Tibial nerve (tissue), 4 donors: ENCODE measurements at places on chromosomes 1 and 21.

DNA sequence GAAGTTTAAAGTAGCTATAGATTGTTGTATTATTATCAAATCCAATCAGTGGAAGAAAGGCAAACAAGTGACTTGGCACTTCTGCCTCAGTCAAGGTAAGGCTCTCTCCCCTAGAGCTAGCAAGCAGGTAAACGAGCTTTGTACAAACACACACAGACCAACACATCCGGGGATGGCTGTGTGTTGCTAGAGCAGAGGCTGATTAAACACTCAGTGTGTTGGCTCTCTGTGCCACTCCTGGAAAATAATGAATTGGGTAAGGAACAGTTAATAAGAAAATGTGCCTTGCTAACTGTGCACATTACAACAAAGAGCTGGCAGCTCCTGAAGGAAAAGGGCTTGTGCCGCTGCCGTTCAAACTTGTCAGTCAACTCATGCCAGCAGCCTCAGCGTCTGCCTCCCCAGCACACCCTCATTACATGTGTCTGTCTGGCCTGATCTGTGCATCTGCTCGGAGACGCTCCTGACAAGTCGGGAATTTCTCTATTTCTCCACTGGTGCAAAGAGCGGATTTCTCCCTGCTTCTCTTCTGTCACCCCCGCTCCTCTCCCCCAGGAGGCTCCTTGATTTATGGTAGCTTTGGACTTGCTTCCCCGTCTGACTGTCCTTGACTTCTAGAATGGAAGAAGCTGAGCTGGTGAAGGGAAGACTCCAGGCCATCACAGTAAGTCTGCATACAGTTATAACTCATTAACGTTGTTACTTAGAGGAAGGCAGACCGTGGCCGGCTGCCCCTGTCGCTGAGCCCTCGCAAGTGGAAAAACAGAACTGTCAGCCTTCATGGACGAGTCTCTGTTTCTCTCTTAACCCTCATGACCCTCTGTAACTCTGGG is at the start of gene PALMD:
Gene PALMD, plus strand, starts transcription at position 415 of the 833 bp plus-strand sequence. Its CDS starts 205 bp downstream, at position 620.
- no peak for DNase-seq

DNA sequence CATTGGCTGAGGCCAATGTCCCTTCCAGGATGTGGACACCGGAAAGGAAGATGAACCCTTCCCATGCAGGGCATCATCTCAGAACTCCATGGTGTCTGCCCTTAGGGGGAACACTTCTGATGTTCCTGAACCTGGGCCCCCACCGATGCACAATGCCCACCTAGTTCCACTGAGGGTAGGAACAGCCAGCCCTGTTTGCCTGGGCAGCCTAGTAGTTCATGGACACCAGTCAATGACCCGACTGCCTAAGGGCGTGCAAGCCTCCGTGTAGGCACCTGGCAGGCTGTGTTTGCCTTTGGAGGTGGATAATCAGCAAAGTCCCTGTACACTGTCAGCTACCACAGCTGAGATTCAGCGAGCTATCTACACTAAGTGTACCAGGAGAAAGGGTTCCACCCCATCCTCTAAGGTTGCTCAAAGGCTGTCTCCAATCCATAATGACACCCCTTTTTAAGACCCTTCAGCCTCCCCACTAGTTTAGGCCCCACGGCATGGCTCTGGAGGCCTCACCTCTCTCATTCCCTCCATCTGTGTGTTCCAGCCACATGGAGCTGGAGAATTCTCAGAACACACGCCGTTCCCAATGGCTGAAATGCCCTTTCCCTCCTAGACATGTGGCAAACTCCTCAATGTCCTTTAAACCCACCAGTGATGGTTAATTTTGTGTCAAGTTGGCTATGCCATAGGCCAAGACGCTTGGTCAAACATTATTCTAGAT is 124.8 kb upstream of the EDN2 start:
- DNase-seq: no peak

DNA sequence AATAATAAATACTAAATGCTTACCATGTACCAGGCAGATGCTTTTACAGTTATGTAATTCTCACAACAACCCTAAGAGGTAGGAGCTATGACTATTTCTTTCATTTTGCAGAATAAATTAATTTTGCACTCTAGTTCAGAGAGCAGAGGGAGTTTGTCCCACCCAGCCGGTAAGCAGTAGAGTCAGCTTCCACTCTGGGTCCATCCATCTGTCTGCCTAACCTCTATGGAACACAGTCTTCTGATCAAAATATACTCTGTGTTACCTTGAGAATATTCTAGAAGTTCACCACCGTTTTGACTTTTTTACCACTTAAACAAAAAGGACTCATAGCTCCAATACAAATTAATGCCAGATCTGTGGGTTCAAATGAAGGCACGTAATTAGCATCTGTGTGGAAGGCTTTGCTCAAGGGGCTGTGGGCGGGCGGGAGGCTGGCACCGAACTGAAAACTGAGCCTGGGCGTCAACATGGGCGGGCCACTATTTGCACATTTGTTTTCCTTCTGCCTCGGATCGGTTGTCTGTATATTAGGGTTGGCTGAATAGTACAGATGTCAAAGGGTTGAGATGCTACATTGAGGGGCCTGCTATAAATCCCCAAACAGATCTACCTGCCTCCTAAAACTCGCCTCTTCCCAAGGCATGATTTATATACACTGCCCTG is 33.1 kb upstream of the LMO4 start:
- no peak for DNase-seq

DNA sequence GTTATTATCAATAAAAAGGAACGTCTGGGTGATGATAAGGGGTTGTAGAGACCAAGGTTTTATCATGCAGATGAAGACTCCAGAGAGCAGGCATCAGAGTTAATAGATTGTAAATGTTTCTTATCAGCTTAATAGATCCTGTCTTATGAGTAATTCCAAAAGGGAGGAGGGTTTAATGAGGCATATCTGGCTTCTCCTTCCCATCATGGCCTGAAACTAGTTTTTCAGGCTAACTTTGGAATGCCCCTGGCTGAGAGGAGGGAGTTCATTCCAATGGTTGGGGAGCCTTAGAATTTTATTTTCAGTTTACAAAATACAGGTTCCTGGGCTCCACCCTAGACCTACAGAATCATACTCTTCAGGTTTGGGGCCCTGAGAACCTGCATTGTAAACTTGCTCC is 13.5 kb downstream of the PLA2G2D start:
- no peak for DNase-seq

- no peak for DNase-seq
Measured at GRCh38 chr1:219441884-219442283, 171.0 kb downstream of the ZC3H11B start.

GRCh38 chr1:236914375-236914774 is 89.9 kb downstream of the MT1HL1 start:
- no peak for DNase-seq

- DNase-seq: peak; percentile 7
Measured at GRCh38 chr1:113904293-113904673, 316 bp downstream of the AP4B1 start.

DNA sequence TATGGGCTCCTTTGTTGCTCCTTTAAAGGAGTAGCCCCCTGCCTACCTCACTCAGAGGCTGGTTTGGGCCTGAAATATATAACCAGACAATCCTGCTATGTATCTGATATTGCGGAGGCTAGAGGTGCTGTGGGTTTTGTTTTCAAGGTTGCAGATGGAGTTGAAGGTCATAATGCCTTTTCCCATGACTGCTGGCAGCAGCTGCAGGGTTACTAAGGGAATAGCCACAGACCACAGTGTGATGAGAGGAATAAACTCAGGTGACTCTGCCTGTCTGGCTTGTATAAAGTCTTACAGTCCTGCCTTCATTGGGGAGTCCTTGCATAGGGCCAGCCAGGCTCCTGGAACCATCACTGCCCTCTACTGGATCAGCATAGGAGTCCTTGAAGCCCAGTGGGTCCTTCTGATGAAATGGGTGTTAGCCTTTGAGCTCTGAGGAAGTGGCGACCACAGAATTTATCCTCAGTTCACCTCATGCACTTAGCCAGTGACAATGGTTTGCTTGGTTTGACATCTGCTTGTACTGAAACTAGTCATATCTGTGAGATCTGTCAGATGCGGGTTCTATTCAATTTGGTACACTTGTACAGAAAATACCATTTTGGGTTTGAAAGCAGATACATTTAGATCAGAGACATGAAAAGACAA is 174.4 kb upstream of the HMCN1 start:
- DNase-seq: peak; percentile 21

DNA sequence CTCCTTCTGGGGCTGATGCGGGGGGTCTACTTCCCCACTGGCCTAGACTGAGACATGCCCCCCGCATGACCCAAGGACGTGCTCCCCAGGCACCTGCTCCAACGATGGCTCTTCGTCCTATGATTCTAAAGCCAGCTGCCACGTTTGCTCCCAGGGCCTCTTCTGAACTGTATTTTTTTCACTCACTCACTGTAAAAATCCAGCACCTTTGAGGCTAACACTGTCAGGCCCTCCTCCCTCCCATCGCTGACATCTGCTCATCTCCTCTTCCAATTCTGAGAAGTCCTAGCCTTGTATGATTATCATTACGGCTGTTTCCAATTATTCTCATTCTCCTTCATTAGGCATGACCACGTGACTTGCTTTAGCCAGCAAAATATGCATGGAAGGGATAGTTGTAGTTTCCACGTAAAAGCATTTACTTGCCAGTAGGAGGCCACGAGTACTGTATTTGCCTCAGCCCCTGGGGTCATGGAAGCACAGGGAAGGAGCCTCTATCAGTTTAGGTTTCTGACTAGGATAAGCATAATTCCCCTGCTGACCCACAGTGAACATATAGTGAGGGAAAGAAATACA is 19.1 kb upstream of the EDN2 start:
- DNase-seq: no peak

- DNase-seq: no peak
Measured at GRCh38 chr21:32325706-32326105, 27.1 kb downstream of the MRAP start.

DNA sequence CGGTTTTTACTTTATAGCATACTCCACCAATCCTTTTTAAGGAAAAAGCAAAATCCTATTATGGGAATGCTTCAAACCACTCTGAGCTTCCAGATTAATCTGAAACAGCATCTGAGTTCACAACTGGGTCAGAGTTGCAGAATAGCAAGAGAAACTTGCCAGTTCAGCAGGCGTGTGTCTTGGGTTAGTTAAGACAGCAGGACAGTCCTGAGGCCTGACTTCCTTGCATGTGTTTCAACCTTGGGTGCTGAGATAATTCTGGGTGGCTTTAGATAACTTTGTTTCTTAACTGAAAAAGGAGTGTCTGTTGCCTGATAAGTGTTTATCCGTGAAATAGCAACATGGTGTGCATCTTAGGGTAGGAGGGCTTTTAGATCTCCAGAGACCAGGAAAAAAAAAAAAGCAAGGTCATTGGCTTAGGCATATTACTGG is 169.2 kb downstream of the DHRS3 start:
- DNase-seq: peak; percentile 40

- no peak for DNase-seq
Measured at GRCh38 chr1:67659229-67659628, 25.8 kb upstream of the GADD45A start.

DNA sequence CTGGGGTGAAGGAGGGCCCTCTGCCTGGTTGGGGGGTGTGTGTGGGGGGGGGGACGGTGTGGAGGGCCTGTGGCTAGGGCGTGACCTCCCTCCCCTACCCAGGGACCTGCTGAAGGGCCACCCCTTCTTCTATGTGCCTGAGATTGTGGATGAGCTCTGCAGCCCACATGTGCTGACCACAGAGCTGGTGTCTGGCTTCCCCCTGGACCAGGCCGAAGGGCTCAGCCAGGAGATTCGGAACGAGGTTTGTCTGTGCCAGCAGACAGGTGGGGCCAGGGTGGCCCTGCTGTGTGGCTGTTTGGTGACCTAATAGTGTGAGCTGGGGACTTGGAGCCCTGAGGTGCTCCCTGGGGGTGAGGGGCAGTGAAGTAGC is 43.9 kb downstream of the COQ8A start:
- DNase-seq: no peak

GRCh38 chr1:15994590-15995351 is 9.3 kb upstream of the SRARP start:
- DNase-seq: peak; percentile 61

GRCh38 chr1:46508757-46509156 is 19.1 kb downstream of the DMBX1 start:
- no peak for DNase-seq

DNA sequence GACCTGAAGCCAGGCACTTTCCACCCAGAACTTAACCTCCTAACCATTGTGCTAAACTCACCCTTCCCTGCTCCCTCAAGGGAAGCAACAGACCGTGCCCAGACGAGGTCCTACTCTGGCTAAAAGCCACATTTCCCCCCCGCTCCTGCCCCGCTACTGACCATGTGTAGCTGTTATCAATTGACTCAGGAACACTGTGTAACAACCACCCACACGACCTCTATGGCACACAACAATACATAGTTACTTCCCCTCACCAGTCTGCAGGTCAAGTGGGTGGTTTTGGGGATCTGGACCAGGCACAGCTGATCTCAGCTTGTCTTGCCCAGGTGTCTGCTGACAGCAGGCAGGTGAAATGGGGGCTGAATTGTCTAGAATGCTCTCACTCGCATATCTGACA is 40.1 kb downstream of the CAMK2N1 start:
- DNase-seq: no peak

DNA sequence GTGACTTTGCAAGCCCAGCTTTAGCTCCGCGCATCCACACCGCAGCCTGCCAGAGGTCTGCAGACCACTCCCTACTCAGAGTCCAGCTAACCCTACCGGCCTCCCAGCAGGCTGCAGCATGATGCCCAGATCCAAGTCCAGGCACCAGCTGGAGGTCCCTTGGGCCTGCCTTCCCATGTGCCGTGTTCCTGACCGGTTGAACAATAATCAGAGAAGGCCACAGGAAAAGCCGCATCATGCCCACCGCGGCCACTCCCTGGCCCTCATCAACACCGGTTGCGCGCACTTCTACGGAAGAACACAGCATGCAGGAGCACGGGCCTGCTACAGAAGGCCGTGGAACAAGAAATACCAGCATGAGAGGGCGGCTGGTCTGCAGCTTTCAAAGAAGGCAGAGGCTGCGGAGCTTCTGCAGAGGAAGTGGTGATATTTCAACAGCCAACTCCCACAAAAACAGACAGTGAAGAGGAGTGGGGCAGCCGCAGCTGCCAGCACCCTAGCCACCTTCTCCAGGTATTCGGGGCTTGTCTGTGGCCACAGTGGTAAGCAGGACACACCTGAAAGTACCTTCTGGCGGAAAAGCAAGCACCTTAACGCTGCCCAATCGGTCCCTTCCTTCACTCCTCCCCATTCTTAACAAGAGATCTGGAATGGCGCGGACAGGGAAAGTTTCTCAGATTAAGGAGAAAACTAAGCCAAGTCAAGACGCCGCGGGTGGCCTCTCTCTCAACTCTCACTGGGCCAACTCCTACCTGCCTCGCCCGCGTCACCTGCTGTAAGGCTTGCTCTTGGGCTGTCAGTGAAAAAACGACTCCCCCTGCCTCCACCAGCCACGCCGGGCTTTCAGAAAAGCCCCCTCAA is 1.5 kb downstream of the PGBD5 start:
- DNase-seq: no peak

GRCh38 chr1:165369255-165369848 is 12.8 kb upstream of the LMX1A start:
- no peak for DNase-seq

GRCh38 chr1:168598892-168599291 is 22.5 kb downstream of the XCL1 start:
- no peak for DNase-seq

DNA sequence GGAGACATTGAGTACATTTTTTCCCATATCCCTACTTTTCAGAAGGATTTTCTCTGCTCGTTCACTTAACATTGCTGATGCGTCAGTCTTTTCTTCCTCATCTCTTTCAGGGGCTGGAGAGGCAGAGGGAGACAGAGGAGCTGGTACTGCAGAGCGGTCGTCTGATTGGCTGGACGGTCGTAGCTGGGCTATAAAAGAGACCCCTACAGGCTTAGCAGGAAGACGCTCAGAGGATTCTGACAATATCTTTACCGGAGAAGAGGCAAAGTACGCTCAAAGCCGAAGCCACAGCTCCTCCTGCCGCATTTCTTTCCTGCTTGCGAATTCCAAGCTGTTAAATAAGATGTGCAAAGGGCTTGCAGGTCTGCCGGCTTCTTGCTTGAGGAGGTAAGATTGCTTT is at the start of gene RGS4:
Gene RGS4, plus strand, starts transcription at position 220 of the 400 bp plus-strand sequence. Its CDS starts 124 bp downstream, at position 344.
- DNase-seq: peak; percentile 18
